Psoas muscle (tissue), 8 donors: ENCODE measurements at places on chromosomes 2 and 18. TPM values are rescaled to one million over a fixed set of nuclear protein-coding genes. Genes with fewer than 3 reads are reported as not detected.
A peak's percentile ranks its signal among the peaks of the same experiment; 100 is the strongest.

DNA sequence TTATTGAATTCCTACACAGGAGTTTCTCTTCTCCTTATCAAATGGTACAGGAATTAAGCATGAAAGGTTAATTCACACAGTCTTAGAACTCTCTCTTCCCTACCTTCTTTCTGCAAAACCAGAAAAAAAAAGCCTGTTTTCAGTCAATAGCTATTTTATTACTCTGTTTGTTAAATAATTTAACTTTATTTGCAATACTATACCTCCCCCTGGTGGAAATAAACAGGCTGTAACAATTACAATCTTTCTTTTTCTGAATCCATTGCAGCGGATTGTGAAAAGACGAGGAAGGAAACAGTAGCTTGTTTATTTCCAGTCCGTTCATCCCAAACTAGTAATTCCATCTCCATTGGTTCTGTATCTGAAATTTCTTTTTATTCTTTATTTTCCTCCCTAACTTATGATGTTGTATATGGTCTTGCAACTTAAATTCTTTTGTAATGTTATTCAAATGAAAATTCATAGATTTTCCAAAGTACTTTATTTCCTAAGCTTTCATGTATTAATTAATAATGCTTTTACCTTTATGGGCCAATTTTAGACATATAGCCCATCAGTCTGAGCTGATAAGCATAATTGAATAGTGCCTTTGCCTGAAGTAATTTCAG lies 165.2 kb downstream of the SH3BP4 start:
- no peaks in the 10 kb centered on the region for H3K36me3 ChIP-seq
- no peak for DNase-seq
- no peak overlapping the region for H3K4me3 ChIP-seq
- H3K27ac ChIP-seq, result no peak overlapping the region
- no peaks in the 10 kb centered on the region for H3K4me1 ChIP-seq
- H3K27me3 ChIP-seq, result no peaks in the 10 kb centered on the region

DNA sequence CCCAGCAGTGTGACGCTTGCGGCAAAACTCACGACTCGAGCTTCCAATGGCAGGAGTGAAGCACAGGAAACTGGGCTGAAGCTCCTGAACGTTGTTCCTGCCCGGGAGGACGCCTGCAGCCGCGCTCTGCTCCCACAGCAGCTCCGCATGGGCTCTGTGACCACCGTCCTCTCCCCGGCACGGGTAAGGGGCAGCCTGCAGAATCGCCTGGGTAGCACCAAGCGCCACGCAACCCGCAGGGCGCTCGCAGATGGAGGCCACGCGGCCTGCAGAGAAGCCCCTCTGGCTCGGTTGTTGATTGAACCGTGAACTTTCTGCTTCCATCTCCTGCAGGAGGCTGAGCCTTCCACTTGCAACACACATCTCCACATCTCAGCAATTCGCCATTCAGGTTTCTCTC lies 63.3 kb upstream of the ZNF236 start:
- no peaks in the 10 kb centered on the region for H3K4me1 ChIP-seq
- no peak for DNase-seq
- H3K27me3 ChIP-seq, result no peaks in the 10 kb centered on the region
- no peak overlapping the region for H3K27ac ChIP-seq
- no peaks in the 10 kb centered on the region for H3K36me3 ChIP-seq
- no peak overlapping the region for H3K4me3 ChIP-seq

DNA sequence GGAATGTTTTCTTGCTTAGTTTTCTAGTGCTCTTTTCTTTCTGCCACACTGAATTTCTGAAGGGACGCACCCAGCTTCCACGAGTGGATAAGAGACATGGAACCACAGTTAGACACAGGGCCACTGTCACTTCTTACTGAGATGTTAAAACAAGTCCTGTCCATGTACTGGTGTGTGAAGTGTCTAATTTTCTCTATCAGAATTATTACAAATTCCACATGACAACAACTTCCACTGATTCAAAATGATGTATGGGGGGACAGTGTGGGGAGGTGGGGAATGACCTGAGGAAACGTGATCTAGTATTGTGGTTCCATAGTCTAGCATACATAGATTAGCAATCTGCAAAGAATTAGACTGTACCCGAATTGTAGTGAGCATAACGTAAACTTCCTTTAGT lies 169.6 kb downstream of the TMEM247 start:
- no peaks in the 10 kb centered on the region for H3K27me3 ChIP-seq
- no peaks in the 10 kb centered on the region for H3K36me3 ChIP-seq
- no peak overlapping the region for H3K27ac ChIP-seq
- no peak for DNase-seq
- peaks cover 7% of the 10 kb centered on the region for H3K4me1 ChIP-seq
- H3K4me3 ChIP-seq, result no peak overlapping the region

DNA sequence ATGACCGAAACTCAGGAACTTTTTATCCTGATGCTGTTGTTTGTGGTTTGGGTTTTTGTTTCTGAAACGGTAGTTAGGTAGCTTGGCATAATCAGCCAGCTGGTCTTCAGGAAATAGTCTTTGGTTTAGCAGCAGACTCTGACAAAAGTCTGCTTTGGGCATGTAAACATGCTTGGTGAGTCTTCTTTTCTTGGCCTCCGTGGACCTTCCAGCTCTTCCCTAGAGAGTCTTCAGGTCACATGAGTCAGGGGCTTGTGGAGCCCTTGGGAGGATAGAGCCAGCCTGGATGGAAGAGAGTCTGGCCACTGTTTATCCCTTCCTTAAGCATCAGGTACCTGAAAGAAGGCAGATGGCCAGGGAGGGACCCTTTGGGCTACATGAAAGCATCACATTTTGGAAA lies 154.5 kb downstream of the MGAT5 start:
- H3K4me3 ChIP-seq, result no peak overlapping the region
- H3K4me1 ChIP-seq, result no peaks in the 10 kb centered on the region
- no peaks in the 10 kb centered on the region for H3K36me3 ChIP-seq
- H3K27ac ChIP-seq, result no peak overlapping the region
- no peaks in the 10 kb centered on the region for H3K27me3 ChIP-seq

GRCh38 chr2:112542123-112542983 lies at the start of gene POLR1B:
Gene POLR1B, plus strand, starts transcription at chr2:112542465. Its CDS starts 30 bp downstream, at chr2:112542495.
- peaks cover 3% of the 10 kb centered on the region for H3K36me3 ChIP-seq
- H3K4me1 ChIP-seq, result peaks cover 20% of the 10 kb centered on the region
- no peaks in the 10 kb centered on the region for H3K27me3 ChIP-seq
- peak within 1 kb of the TSS; percentile 90 for H3K4me3 ChIP-seq

DNA sequence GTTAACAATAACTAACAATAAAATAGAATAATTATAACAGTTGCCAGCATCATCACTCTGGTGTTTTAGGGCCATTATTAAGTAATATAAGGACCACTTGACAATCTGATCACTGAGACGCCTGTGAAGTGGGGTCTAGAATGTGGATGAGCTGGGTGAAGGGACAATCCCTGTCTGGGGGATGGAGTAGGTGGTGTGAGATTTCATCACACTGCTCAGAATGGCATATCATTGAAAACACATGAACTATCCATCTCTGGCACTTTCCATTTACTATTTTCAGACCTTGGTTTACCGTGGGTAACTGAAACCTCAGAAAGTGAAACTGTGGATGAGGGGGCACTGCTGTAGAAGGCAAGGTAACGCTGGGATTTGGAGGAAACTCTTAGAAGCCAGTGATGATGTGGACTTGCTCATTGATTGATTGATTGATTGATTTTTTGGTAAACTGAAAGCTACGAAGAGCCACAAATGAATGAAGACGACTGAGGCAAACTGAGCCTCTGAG lies 204.4 kb upstream of the TWIST2 start:
- no peak overlapping the region for H3K4me3 ChIP-seq
- peaks cover 18% of the 10 kb centered on the region for H3K27me3 ChIP-seq
- H3K36me3 ChIP-seq, result no peaks in the 10 kb centered on the region
- H3K4me1 ChIP-seq, result no peaks in the 10 kb centered on the region
- peak overlapping the region; percentile 25 for H3K27ac ChIP-seq

- no peak overlapping the region for H3K27ac ChIP-seq
- peaks cover 19% of the 10 kb centered on the region for H3K4me1 ChIP-seq
- no peak for DNase-seq
- H3K36me3 ChIP-seq, result no peaks in the 10 kb centered on the region
- H3K27me3 ChIP-seq, result no peaks in the 10 kb centered on the region
Observed at GRCh38 chr2:62292190-62292589, 96.3 kb downstream of the B3GNT2 start.

Gene THADA
- total RNA-seq, result 11.4 TPM

- H3K4me1 ChIP-seq, result no peaks in the 10 kb centered on the region
- no peak for DNase-seq
- no peak overlapping the region for H3K27ac ChIP-seq
- H3K27me3 ChIP-seq, result no peaks in the 10 kb centered on the region
Observed at GRCh38 chr2:16546128-16546754, 119.4 kb downstream of the CYRIA start.

- DNase-seq, result no peak
- no peaks in the 10 kb centered on the region for H3K27me3 ChIP-seq
- H3K36me3 ChIP-seq, result no peaks in the 10 kb centered on the region
Observed at GRCh38 chr2:140177086-140177485, 1396.9 kb upstream of the NXPH2 start.

GRCh38 chr18:28110924-28111323 lies 66.0 kb downstream of the CDH2 start:
- no peaks in the 10 kb centered on the region for H3K4me1 ChIP-seq
- no peak for DNase-seq

DNA sequence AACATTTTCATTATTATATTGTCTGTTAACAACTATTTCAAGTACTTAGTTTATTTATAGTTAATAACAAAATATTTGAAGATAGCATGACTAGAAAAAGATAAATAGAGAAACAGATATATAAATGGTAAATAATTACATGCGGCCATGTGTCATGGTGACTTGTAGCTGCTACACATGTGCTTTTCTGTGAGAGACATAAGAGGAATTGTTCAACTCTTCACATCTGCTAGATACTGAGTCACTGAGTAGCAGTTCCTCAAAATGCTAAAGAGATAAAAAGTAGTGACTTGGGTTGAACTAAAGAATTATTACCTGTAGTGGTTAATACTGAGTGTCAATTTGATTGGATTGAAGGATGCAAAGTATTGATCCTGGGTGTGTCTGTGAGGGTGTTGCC lies 37.5 kb upstream of the SCN9A start:
- DNase-seq, result no peak
- H3K27me3 ChIP-seq, result no peaks in the 10 kb centered on the region
- no peak overlapping the region for H3K4me3 ChIP-seq
- no peaks in the 10 kb centered on the region for H3K36me3 ChIP-seq
- H3K27ac ChIP-seq, result no peak overlapping the region

DNA sequence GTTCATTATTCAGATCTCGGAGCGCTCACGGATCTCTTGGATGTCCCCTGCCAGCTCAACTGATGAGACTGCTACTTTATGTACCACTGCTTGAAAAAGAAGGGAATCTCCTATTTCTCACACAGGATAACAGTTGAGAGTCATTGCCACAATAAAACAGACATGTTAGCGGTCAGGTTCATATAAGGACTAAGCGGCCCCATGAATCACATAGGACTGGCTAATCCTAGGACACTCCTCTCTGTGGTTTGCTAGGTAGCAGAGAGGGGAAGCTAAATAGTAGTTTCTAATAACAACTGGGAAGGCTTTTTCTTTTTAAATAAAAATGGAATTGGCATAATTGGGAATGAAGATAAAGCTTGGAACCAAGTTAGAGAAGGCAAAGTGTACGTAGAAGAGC lies 15.9 kb upstream of the TGFA start:
- no peaks in the 10 kb centered on the region for H3K27me3 ChIP-seq
- H3K27ac ChIP-seq, result no peak overlapping the region
- DNase-seq, result no peak
- no peaks in the 10 kb centered on the region for H3K36me3 ChIP-seq

- no peaks in the 10 kb centered on the region for H3K4me1 ChIP-seq
- H3K27me3 ChIP-seq, result peaks cover 9% of the 10 kb centered on the region
- H3K4me3 ChIP-seq, result no peak overlapping the region
- DNase-seq, result no peak
Observed at GRCh38 chr2:51025906-51026555, 5.9 kb downstream of the NRXN1 start.

DNA sequence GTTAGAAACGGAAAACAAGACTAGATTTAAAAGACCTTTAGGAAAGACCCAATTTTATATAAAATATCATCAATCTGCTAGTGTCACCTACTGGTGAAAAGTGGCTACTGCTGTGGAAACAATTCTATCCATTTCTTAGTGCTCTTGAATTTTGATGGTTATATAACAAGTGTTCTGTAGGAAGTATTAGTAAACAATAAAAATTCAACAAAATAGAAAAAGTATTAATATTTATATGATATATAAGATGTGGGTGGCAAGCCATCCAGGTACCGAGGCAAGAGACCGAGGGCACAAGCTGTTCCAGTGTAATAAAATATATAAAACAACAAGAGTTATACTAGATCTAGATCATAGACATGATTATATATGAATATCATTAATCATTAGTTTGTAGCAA lies 6.2 kb upstream of the TMEM87B start:
- peaks cover 7% of the 10 kb centered on the region for H3K4me1 ChIP-seq
- no peak for DNase-seq
- no peaks in the 10 kb centered on the region for H3K27me3 ChIP-seq
- no peak overlapping the region for H3K27ac ChIP-seq
- H3K4me3 ChIP-seq, result no peak overlapping the region
- H3K36me3 ChIP-seq, result no peaks in the 10 kb centered on the region

- no peaks in the 10 kb centered on the region for H3K4me1 ChIP-seq
- H3K36me3 ChIP-seq, result no peaks in the 10 kb centered on the region
- no peak overlapping the region for H3K27ac ChIP-seq
- DNase-seq, result no peak
Observed at GRCh38 chr2:57450170-57450569, 596.4 kb upstream of the VRK2 start.

DNA sequence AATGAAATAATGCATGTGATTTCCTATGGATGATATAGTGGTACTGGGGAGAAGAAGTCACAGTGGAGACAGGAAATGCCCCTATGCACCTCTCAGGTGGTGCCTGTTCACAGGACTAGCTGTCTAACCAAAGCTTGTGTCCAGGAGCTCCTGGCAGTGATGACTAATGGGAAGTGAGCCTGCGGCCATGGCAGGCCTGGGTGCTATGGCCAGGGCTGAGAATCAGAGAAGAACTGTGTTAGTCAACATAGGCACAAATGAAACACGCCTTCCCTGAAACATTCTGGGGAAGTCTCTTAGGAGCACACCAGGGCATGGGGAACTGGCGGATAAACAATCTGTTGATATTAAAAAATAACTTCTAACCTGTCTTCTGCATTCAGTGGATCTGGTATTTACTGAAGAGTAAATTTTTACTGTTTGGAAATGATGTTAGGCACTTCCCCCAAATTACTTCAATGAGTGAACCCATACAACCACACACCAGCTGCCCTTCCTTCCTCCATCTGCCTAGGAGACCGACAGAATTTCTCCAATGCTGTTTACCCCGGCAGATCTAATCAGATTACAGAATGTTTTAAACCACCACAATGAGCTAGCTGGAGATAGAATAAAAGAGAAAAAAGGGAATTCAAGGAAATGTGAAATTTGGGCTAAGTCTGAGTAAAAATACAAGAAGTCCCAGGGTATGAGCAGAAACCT lies 67.4 kb downstream of the MEP1B start:
- H3K4me1 ChIP-seq, result no peaks in the 10 kb centered on the region
- H3K36me3 ChIP-seq, result no peaks in the 10 kb centered on the region
- H3K27ac ChIP-seq, result no peak overlapping the region
- H3K27me3 ChIP-seq, result no peaks in the 10 kb centered on the region

GRCh38 chr18:79945118-79946042 lies 6.1 kb downstream of the SLC66A2 start:
- no peak overlapping the region for H3K27ac ChIP-seq
- H3K4me1 ChIP-seq, result peaks cover 54% of the 10 kb centered on the region
- peaks cover 4% of the 10 kb centered on the region for H3K36me3 ChIP-seq
- H3K27me3 ChIP-seq, result no peaks in the 10 kb centered on the region
- DNase-seq, result no peak

Gene SP140L
- total RNA-seq, result 3.7 TPM

- H3K4me3 ChIP-seq, result no peak overlapping the region
- no peak overlapping the region for H3K27ac ChIP-seq
- DNase-seq, result no peak
- no peaks in the 10 kb centered on the region for H3K36me3 ChIP-seq
- peaks cover 13% of the 10 kb centered on the region for H3K4me1 ChIP-seq
Observed at GRCh38 chr2:120949957-120950590, 214.4 kb downstream of the GLI2 start.
